ENCODE measurements at places on chromosomes 2 and 18.

DNA sequence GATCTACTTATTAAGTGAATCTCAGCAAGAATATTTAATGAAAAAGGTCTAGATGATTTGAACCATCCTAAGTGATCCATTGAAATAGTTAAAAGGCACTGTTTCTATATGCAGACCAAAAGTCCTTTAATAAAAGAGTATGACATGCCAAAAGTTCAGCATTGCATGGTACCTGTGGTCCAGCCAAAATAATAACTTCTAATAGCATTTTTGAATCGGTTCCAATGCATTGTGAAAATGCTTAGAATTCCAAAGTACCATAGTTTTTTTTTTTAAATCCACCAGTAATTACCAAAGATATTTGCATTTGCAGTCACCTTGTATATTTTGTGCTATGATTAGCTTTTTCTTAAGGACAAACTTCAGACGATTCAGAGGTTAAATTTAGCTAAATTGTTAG, 79.9 kb downstream of the NYAP2 start:
- DNase-seq = no peak

- DNase-seq = no peak
Observed at GRCh38 chr2:189592353-189592984, 11.9 kb upstream of the SLC40A1 start.

GRCh38 chr2:150472511-150472899, 15.0 kb downstream of the RND3 start:
- peak; percentile 89 for DNase-seq

DNA sequence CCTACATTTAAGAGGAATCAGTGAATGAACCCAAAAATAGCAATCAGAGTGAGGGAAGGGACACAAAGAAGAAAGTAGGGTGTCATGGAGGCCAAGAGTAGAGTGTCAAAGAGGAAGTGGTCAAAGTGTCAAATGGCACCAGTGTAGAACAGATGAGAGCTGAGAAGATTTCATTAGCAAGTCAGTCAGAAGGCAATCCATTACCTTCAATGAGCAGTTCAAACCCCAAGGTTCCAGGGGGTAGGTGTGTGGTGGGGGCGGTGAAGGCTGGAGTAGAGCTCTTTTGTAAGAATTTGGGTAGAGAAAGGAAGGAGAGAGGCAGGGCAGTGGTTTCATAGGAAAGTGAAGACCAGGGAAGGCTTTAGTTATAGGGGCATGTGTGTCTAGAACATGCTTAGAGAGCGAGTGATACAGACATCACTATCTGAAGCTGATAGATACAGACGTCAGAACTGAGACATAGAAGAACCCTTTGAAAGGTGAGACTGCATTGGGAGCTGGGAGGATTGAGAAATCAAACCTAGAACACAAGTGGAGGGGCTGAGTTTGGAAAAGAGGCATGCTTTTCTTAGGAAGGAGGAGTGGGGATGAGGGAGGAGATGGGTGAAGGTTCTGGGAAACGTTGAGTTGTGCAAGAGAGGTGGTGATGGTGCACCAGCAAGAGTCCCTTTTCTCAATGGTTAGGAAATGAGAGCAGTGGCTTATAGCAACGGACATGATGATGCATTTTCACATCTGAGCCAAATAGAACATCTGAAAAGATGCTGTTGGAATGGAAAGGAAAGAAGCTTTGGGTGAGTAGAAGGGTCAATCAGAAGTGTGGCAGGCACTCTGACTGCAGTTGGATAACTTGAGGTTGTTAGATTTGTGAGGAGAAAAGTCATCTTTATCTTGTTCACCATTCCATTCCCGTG, 48.9 kb upstream of the IL1RL1 start:
- DNase-seq = peak; percentile 71

DNA sequence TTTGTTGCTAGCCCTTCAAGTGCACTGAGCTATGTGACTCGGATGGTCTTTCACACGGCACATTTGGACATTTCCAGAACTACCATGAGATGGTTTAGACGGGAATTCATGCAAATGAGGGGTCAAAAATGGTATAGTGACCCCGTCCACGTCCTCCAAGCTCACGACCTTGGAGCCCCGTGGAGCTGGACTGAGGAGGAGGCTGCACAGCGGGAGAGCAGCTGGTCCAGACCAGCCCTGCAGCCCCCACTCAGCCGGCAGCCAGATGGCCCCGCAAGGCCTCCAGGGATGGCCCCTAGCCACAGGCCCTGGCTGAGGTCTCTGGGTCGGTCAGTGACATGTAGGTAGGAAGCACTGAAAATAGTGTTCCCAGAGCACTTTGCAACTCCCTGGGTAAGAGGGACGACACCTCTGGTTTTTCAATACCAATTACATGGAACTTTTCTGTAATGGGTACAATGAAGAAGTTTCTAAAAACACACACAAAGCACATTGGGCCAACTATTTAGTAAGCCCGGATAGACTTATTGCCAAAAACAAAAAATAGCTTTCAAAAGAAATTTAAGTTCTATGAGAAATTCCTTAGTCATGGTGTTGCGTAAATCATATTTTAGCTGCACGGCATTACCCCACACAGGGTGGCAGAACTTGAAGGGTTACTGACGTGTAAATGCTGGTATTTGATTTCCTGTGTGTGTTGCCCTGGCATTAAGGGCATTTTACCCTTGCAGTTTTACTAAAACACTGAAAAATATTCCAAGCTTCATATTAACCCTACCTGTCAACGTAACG, 88.8 kb downstream of the EPAS1 start:
- peak; percentile 87 for DNase-seq

DNA sequence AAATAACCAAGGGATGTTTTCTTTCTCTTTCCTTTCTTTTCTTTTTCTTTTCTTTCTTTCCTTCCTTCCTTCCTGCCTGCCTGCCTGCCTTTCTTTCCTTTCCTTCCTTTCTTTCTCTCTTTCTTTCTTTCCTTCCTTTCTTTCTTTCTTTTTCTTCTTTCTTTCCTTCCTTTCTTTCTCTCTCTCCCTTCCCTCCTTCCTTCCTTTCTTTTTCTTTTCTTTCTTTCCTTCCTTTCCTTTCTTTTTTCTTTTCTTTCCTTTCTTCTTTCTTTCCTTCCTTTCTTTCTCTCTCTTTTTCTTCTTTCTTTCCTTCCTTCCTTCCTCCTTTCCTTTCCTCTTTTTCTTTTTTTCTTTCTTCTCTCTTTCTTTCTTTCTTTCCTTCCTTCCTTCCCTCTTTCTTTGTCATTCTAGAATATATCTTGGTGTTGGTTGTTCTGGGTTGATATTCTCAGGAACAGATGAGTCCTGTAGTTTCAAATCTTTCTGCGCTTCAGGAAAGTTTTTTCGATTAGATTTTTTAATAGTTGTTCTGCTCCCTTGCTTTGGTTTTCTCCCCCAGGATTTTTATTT, 101.5 kb upstream of the FBXO11 start:
- no peak for DNase-seq

GRCh38 chr2:100733391-100734187, 86.3 kb upstream of the NPAS2 start:
- DNase-seq = peak; percentile 97

DNA sequence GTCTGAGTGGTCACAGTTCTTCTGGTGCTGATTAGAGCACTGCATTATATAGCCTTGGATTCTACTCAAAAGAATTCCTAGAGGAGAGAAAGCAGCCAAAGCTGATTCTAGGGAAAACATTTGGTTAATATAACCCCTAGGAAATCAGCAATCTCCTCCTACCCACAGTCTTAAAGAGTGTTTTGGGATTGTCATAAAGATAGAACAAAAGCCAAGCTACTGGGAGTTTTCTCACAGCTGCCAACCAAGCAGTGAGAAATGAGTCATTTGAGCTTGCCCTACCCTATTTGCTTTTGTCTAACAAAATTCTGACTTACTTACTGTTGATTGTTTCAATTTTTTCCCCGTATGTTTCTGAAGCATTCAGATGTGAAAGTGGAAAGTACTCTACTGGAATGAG, 469.3 kb downstream of the PLCL1 start:
- peak; percentile 45 for DNase-seq

- peak; percentile 80 for DNase-seq
Observed at GRCh38 chr18:26383454-26384270, 157.4 kb downstream of the TAF4B start.

- DNase-seq = peak; percentile 22
Observed at GRCh38 chr18:26159353-26159752, 25.7 kb downstream of the PSMA8 start.

GRCh38 chr18:55096263-55096951, 137.1 kb upstream of the CCDC68 start:
- DNase-seq = peak; percentile 86

DNA sequence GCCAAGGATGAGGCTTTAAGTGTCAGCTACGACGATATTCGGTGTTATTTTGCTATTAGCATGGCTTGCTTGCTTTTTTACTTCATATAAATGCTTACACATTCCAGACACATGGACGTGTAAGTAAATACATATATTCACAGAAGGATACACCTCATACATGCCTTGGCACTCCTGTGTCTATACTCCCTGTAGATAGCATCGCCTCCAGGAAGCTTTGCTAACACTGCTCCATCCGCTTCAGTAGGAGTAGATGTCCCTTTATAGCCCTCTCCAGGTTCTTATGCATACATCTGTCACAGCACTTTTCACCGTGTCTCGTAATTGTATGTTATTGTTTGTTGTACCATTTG, 27.5 kb upstream of the KCTD1 start:
- no peak for DNase-seq

GRCh38 chr2:238504181-238504931, 77.6 kb downstream of the ASB1 start:
- no peak for DNase-seq

- DNase-seq = no peak
Observed at GRCh38 chr2:144702051-144702450, 182.1 kb upstream of the ZEB2 start.

GRCh38 chr2:11629851-11630250, 40.1 kb downstream of the NTSR2 start:
- DNase-seq = no peak

GRCh38 chr2:160379399-160379798, 114.2 kb downstream of the RBMS1 start:
- peak; percentile 92 for DNase-seq

DNA sequence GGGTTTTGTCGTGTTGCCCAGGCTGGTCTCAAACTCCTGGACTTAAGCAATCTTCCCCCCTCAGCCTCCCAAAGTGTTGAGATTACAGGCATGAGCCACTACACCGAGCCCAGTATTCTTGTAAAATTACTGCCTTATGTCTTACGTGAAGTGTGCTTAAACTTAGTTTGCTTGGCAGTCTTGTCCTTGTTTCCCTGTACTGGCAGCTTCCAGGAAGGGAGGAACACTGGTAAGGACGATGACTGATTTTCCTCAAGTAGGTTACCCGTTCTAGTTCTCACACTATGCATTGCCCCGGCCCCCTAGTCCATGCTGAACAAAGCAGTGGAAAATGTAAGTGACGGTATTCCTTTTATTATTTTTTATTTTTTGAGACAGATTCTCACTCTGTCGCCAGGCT, 19.7 kb upstream of the GATA6 start:
- no peak for DNase-seq

DNA sequence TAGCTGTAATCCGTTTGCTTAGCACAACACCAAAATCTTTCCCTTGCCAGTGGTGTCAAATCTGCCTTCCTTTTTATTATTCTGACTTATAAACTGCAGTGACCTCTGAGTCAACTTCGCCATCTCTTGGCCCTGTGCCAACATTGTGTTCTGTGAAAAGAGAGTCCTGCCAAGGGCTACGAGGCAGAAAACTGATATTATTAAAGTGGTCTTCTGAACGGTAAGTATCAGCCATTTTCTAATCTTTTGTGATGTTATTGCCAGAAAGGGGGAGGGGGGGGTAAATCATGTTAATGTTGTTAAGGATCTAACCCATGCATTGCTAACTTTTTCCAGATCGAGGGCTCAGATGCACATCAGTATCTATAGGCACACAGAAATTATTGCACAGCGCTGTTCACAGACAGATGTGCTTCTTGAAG, 121.5 kb upstream of the LTBP1 start:
- peak; percentile 63 for DNase-seq

DNA sequence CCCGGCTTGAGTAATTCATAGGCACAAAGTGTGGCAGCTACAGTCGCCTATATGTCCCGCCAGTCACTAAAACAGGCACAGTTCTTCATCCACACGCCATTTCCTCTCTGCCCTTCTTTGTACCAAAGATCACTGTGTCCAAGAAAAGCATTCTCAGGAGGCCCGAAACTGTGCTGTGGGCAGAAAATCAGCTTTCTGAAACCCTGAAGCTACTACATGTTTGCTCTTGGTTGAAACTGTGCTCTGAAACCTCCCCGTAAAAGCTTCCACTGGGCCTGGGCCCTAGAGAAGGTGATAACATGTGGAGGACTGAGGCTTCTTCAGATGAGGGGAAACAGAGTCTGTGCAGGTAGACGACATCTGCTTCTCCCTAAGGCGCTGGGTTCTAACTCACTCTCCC, 75.6 kb upstream of the ID2 start:
- no peak for DNase-seq

GRCh38 chr2:45220227-45220626, 211.0 kb upstream of the SIX2 start:
- DNase-seq = no peak

DNA sequence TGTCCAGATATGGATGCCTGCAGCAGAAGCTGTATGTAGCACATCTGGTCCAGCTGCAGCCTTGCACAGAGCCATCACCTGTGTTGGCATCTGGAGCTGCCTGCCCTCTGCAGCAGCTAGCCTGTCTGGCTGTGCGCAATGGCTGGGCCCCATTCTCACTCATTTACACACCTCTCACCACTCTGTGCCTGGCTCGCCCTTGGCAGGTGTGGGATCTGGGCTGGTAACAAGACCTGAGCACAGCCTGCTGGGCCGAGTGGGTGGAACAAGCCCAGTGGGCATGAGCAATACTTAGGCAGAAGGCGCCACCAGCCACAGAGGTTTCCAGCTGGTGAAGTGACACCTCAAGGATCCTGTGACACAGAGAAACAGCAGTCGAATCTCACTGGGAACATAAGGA, 714.1 kb downstream of the NUP35 start:
- no peak for DNase-seq

GRCh38 chr2:101463911-101464641, 10.8 kb downstream of the RFX8 start:
- DNase-seq = peak; percentile 98

DNA sequence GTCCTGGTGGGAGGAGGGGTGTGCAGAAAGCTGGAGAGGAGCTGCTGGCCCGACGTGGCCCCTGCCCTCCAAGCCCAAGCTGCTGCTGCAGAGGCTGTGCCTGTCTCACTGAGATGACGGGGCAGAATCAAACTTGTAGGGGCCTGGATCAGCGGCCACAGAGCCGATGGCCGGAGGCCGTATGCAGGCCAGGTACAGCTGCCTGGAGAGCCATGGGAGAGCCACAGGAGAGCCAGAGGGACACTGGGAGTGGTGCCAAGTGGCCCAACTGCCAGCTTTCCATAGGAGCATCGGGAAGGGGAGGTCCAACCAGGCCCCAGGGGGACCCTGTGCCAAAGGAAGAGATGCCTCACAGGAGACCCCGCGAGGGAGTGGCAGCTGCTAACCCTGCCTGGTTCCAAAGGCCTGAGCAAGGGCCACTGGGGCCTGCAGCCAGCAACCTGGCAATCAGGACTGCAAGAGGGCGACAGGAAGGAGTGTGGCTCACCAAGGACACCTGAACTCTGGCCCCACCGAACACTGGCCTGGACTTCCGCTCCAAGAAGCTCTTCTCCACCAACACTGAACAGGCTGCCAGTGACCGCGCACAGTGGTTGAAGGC, 70.7 kb downstream of the HDAC4 start:
- DNase-seq = no peak

All from cardiac fibroblast (primary cell).